ENCODE measurements at places on chromosomes 2 and 18.
A peak's percentile ranks its signal among the peaks of the same experiment; 100 is the strongest.

- peak; percentile 87 for DNase-seq
Observed at GRCh38 chr2:172084645-172085459, 455 bp upstream of the DLX1 start.

DNA sequence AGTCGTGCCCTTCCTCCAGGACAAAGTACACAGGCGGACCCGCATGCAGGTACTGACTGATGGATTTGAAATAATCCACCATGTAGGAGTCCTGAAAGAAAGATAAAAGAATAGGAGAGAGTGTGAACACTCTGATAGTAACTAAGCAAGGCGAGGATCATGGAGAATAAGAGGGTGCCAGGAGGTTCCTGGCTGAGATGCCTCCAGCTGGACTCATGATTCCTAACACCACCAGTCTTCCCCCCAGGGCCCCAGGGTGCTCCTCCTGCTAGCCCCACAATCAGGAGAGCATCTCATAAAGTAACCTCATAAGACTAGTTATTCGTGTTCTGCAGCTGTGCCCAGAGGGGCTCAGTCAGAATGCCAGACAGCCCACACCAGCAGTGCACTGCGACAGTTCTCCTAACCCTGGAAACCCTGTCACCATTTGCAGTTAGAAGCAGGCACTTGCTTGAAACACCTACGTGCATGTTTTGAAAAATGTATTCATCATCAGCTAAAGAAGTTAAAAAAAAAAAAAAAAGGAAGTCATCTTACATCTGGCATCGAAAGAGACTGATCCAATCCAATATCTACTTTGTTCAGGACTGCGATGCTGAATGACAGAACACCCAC, 36.7 kb downstream of the RMC1 start:
- DNase-seq: no peak

DNA sequence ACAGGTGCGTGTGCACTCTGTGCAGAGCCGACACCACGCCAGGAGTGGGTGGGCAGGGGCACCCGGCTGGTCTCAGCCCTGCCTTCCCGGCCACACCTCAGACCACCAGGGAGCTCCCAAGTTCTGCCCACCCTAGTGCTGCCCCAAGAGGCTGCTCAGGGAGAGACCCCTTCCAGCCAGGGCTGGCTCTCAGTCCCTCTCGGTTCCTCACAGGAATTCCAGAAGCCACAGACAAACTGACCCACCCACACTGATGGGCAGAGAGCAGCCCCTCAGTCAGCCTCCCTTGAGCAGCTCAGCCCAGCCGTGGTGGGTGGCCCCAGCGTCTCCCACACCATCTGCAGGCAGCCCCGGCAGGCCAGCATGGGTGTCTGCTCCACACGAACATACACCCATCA, 33.8 kb downstream of the GPC1 start:
- DNase-seq: no peak

DNA sequence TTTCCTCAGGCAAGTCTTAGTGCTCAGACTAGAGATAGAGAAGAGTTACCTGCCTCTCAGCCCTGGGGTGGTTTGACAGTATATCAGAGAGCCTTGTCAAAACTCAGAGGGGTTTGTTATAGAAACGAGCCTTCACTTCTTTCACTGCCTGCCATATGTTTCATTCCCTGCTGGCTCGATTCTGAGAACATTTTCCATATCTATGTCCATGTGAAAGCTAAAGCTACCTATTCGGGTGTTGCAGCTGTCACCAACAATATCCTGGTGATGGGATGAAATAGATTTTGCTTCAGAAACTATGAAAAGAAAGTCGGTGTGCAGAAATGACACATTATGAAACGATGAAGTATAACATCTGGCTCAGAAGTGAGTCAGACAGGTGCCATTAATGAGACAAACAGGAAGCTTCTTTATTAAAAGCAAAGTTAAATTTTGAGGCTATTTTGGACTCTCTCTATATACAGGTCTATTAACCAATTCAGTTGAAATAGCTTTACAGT, 56.1 kb upstream of the TANK start:
- DNase-seq: peak; percentile 39

GRCh38 chr2:145256551-145256950, 736.6 kb upstream of the ZEB2 start:
- no peak for DNase-seq

DNA sequence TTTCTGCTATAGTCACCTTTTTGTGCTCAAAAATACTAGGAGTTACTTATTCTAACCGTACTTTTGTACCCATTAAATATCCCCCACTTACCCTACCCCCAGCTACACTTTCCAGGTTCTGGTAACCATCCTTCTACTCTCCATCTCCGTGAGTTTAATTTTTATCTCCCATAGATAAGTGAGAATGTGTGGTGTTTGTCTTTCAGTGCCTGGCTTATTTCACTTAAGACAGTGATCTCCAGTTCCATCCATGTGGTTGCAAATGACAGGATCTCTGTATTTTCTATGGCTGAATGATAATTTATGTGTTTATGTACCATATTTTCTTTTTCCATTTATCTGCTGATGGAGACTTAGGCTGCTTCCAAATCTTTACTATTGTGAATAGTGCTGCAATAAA, 323.3 kb downstream of the ZNF804A start:
- DNase-seq: no peak

GRCh38 chr2:36696533-36696932, at the start of gene VIT:
VIT (plus strand) TSS chr2:36696707; CDS start chr2:36716371, 19,664 bp downstream.
- no peak for DNase-seq

DNA sequence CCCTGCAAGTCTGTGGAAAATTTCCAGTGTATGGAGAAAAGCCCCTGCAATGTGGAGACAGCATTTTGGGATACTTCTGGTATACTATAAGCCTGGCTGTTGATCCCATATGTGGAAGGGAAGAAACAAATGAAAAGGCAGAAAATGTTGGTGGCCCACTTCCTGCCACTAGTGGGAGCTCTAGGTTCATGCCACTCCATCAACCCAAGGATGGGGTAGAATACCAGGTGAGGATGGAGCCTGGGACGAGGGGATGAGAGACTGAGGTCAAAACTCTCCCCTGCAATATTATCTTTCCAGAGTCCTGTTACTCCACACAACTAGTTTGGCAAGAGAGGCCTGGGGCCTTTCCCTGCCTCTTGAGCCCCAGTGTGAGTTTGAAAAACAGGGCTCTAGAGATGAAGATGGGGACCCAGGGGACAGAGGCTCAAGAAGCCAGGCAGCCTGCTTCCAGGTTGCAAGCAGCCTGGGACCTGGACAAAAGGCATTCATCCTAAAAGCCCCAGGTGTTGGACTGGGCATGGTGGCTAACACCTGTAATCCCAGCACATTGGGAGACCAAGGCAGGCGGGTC, 31.9 kb downstream of the BMP10 start:
- peak; percentile 27 for DNase-seq

GRCh38 chr2:59974051-59974766, 579.2 kb downstream of the BCL11A start:
- DNase-seq: no peak

DNA sequence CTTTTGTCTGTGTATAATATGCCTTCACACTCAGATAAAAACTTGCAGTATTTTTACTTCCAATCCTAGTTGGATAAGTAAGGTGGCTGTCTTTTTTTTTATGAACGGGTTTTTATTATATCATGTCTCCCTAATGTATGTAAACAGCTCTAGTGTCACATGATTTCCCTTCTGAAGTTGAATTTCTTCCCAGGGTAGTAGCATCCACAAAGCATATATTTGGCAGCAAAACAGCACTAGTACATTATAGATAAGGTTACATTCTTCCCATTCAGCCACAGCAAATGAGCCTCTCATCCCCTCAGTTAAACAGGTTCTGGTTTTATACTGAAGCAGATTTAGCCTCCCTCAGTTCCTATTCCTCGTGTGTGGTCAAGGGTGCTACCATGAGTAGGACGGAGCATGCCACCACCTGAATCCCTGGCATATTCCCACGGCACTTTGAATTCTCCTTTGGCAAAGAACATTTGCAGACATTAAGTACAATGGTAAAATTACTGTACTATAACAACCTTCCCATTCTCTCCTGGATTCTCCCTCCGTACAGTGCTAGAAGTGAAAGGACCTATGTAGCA, 15.4 kb upstream of the DTNA start:
- no peak for DNase-seq

- DNase-seq: no peak
Observed at GRCh38 chr2:43217228-43218154, 8.9 kb downstream of the ZFP36L2 start.

GRCh38 chr2:127673291-127674069, 1.9 kb downstream of the LIMS2 start:
- no peak for DNase-seq

DNA sequence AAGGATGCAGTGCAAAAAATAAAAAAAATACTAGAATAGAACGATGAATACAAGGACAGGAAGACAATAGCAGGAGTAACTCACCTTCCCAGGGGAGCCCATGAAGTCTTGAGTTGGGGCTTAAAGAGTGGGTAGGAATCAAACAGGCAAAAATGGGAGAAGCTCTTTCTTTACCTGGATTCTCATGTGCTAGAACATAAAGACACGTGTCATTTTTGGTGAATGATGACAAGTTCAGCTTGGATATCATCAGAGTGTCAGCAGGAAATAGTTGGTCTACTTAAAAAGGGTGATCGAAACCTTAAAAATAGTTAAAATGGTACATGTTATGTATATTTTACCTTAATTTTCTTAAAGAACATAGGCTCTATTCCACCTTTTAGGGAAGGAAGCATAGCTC, 5.7 kb downstream of the SGPP2 start:
- DNase-seq: no peak

GRCh38 chr2:201842131-201842860, 36.0 kb downstream of the CDK15 start:
- no peak for DNase-seq

DNA sequence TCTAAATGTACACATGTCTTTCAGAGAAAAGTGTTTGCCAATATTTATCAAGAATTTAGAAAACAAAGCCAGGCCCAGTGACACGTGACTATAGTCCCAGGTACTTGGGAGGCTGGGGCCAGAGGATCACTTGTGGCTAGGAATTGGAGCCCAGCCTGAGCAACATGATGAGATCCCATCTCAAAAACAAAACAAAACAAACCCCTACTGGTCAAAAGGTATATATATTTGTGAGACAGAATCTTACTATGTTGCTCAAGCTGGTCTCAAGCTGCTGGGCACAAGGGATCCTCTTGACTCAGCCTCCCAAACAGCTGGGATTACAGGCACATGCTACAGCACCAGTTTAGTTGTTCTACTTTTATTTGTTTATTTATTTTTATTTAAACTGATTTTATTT, 79.2 kb downstream of the ZDBF2 start:
- DNase-seq: no peak

DNA sequence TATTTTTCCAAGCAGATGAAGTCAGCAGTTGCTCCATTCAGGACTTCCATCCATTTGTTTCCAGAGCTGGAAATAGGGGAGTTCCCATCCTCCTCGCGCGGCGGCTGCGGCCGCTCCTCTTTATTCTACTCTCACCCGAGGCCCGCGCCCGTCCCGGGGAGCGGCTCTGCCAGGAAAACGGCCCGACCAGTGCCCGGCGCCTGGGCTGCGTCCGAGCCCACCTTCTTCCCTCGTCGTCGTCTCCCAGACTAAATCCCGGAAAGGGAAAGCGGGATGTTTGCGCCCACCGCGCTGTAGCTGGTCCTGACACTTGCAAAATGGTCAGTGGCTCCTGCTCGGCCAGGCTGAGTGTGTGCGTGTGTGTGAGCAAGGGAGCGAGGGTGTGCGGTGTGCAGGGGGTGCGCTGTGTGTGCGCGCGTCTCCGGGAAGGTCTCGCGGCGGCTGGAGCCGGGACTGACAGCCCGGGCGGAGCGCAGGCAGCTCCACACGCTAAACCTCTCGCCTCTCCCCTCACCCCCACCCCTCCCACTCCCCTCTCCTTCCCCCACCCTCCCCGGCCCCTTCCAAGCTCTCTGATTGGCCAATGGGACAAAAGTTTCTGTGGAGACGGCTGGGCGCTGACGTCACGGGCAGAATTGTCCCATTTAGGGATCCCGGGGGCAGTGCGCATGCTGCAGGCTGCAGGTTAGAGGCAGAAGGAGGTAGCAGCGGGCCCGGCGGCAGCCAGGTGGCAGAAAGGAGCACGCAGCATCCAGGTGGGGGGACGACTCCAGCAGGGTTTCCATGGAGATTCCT, at the start of gene NOL4:
Gene NOL4, minus strand, starts transcription at position 491 of the 795 bp plus-strand sequence. CDS start 1,660 bp downstream, outside the sequence.
- peak; percentile 22 for DNase-seq

DNA sequence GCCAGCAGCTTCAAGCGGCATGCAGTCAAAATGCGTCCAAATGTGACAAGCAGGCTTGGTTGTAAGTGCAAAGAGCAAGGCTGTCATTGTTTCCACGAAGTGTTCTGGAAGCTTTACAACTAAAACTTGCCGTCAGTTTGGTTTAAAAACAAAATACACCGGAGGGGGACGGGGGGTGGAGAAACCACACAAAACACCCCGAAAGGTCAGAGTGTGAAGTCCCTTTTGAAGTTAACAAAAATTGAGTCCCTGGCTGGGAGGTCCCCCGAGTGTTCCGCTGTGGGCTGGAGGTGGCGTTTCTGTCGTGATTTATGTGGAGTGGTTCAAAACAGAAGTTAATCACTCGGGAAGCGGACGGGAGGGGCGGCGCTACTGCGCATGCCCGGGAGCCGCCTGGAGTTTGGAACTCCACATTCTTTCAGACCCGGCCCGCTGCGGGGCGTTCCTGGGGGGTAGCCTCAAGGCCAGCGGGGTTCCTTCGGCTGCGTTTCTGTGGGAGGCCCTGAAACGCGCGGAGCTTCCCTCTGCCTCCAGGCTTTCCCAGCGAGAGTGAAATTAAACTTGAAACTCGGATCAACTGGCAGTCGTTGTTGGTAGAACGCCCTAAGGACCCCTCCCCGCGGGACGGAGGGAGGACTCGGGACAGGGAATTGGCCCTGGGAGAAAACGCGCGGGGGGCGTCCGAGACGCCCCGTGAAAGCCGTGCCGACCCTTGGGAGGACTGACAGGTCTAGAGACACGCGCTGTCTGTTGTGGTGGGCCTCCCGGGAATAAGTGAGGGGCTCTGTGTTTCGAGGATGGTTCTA, 1.4 kb downstream of the TGIF1 start:
- peak; percentile 60 for DNase-seq

GRCh38 chr18:154151-154550, 4.2 kb upstream of the USP14 start:
- no peak for DNase-seq

GRCh38 chr18:75727456-75727855, 300.0 kb upstream of the SMIM21 start:
- peak; percentile 26 for DNase-seq

DNA sequence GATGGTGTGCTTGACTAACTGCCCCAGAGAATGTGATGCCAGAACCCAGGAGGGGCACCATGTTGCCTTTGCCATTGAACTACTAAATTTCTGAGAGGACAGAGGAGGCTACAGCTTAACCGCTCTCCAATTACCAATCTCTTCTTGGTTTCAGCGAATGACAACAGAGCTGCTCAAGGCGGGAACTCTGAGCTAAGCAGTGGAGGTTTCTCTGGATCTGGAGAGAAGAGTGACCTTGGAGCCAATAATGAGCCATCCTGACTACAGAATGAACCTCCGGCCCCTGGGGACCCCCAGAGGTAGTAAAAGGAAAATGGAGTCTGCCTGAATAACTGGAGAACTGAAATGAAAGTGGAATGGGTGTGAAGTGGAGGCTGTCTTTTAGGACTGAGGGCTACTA, 53.2 kb downstream of the DIS3L2 start:
- DNase-seq: no peak

DNA sequence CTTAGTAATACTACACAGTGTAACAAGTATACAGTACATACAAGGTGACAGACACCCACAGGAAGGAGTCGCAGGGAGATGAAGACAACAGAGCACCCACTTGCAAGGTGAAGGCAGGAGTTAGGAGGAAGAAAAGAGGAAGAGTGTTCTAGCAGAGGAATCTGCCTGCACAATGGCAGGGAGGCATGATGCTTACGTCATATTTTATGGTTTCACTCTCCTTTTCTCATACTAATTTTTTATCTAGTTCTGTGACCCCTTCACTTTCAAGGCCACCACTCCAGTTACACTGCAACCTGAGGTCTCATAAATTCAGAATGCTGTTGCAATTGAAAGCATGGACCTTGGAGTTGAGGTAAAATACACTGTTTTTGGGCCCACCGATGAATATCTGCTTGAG, 331.7 kb downstream of the MEIS1 start:
- no peak for DNase-seq
